ENCODE measurements at places on chromosomes 3 and 15.
A peak's percentile ranks its signal among the peaks of the same experiment; 100 is the strongest.

- no peak for DNase-seq
Measured at GRCh38 chr15:58260725-58261267, 122.6 kb downstream of the AQP9 start.

DNA sequence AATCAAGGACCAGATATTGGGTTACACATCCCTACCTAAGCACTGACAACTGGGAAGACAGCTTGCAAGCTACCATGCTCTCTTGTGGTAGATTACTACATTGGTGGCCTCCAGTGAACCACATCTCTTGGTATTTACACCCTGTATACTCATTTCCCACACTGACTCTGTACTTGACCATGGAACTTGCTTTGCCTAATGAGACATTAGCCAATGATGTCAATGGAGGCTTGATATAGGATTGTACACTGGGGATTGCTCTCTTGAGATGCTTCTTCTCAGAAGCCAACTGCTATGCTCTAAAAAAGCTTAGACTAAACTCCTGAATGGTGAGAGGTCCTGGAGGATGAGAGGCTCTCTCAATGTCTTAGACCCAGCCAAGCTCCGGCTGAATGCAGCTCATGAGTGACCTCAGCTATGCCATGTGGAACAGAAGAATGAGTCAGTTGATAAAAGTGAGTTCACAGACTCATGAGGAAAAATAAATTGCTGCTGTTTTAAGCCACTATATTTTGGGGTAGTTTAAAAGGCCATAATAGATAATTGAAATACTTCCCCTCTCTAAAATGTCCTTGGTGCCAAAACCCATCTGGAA, 61.5 kb upstream of the GALNT15 start:
- no peak for DNase-seq

GRCh38 chr3:2525968-2526367, 427.3 kb downstream of the CNTN4 start:
- DNase-seq = no peak

DNA sequence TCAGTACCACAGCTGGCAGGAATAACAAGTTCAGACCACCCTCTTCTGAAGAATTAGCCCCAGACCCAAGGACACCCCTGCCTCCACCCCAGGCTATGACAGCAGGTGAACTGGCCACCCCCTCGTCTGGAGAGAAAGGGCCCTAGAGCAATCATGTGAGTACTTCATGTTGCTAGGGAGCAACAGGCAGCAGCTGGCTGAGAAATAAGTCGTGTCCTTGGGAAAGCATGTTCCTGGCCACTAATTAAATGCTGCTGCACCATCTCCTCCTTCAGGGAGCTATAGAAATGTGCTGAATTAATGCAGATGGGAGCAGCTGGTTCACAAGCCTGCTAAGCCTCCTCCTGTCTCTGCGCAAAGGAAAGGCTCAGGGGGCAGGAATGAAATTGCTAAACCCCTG, 31.5 kb downstream of the MRPS11 start:
- DNase-seq = no peak

GRCh38 chr3:58528629-58529028, 8.4 kb downstream of the ACOX2 start:
- DNase-seq = no peak

DNA sequence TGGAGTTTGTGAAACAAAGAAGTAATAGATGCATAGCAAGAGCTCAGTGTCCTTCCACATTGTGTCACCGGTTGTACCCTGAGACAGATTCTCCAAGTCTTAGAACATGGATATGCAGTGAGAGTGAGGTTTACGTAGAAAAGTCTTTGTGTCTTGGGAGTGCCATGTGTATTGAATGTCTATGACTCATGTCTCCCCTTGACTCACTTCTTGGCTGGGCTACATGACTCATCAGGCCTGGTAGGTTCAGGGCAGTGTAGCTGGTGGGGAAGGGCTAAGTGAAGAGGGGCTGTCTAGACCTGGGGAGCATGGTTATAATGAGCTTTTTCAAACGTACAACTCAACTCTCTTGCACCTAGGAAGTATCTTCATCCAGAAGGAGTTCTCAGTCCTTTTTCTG, 167.4 kb downstream of the GAP43 start:
- DNase-seq = peak; percentile 45

DNA sequence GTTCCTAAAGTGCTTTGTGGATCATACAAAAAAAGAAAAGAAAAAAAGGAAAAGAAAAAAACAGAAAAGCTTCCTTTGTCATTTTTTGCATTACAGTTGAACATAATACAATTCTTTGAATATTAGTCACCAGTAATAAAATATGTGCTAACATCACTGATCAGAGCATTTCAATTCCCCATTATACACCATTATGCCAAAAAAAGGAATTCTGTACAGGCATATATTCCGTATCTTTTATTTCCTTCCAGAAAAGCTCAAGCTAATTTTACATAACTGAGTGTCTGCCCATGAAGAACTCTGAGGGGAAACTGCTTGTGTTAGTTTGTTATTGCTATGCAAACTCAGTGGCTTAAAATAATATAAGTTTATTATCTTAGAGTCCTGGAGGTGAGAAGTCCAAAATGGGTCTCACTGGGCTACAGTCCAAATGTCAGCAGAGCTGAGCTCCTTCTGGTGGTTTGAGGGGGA, 377.9 kb downstream of the GAP43 start:
- DNase-seq = no peak

GRCh38 chr3:72768936-72769335, 79.3 kb downstream of the SHQ1 start:
- DNase-seq = no peak

- DNase-seq = no peak
Measured at GRCh38 chr3:59997583-59997982, 947.8 kb upstream of the CFAP20DC start.

GRCh38 chr3:108088697-108089096, 2.1 kb downstream of the CD47 start:
- DNase-seq = peak; percentile 46

DNA sequence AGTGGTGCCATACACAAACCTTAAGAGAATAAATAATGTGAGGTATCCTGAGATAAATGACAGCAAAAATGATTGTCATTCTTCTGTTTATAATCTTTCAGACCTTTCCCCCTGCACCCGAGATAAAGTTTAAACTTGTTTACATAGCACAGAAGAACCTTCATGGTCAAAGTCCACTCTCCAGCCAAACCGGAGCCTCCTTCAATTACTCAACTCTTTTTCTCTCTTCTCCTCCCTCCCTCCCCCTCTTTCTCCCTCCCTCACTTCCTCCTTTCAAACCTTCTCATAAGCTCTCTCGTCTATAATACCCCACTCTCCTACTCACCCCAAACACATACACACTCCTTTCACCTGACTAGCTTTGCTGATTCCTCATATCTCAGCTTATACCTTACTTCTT, 198.9 kb downstream of the EFHB start:
- no peak for DNase-seq

GRCh38 chr3:188687389-188687788, 484.4 kb upstream of the TPRG1 start:
- no peak for DNase-seq

DNA sequence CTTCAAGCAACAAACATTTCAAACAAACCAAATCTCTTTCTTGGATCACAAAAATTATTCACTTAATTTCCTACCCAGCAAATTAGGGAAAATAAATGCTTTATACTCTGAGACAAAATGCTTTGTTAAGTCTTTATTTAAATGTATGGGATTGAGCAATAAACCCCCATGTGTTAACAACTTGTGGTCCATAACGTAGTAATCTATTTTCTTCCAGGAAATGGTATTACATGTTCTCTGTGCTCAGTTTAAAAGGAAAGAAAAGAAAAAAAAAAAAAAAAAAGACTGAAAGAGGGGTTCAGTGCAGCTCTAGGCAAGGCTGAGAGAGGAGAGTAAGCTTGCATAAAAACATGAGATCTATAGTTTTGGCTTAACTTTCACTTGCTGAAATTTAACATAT, 102.3 kb downstream of the PIK3CB start:
- no peak for DNase-seq

DNA sequence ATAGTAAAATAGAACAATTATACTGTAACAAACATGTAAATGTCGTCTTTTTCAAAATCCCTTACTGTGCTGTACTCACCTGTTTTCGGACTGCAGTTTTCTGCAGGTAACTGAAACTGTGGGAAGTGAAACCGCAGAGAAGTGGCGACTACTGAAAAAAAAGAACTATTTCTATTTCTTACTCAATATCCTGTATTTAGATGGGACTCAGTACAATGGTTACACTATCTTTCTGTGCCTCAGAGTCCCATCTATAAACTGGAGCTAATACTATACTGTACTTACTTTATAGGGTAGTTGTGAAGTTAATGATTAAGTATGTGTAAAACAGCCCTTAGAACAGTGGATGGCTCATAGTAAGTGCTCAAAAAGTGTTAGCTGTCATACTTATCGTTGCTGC, 14.3 kb upstream of the P2RY12 start:
- no peak for DNase-seq

- DNase-seq = no peak
Measured at GRCh38 chr3:138725116-138725515, 109.6 kb downstream of the PIK3CB start.

GRCh38 chr15:70715840-70716485, 47.4 kb downstream of the UACA start:
- no peak for DNase-seq

- DNase-seq = no peak
Measured at GRCh38 chr3:168250415-168250861, 154.7 kb upstream of the GOLIM4 start.

DNA sequence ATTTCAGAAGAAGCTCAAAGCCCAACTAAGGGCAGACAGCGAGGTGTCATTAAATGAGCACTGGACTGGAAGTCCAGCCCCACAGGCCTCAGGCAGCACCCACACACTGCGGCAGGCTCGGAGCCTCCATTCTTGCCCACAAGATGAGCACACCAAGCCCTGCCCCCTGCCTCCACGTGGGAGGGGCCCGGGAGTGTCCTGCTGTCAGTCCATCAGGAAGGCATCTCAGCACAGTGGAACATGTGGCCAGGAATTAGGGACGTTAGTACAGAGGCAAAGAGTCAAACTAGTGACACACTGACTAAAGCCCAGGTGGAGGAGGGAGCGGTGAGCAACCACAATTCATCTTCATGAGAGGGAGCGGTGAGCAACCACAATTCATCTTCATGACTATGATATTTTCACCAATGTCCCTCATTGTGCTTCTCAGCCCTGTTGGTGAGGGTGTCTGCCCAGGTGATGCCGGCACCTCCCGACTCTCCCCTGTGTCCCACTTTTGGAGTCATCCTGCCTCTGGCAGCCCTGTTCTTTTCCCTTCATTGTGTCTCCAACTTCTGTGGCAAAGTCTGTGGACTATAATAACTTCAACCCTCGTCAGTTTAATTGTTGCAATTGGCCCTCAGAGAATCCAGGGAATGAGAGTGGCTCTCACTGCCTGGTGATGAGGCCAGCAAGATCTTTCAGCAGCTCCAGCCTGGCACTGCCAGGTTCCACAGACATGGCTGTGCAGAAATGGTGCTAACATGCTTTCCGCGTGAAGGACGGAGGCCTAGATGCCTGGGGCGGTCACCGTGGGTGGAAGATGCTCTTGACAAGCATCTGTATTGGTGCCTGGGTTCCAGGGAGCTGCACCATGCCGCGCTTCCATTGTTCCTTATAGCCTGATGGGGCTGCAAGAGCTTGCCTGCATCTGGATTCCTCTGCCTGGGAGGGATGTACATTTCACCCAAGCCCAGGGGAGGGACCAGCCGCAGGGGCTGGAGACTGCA, 23.1 kb upstream of the SKOR1 start:
- DNase-seq = no peak

DNA sequence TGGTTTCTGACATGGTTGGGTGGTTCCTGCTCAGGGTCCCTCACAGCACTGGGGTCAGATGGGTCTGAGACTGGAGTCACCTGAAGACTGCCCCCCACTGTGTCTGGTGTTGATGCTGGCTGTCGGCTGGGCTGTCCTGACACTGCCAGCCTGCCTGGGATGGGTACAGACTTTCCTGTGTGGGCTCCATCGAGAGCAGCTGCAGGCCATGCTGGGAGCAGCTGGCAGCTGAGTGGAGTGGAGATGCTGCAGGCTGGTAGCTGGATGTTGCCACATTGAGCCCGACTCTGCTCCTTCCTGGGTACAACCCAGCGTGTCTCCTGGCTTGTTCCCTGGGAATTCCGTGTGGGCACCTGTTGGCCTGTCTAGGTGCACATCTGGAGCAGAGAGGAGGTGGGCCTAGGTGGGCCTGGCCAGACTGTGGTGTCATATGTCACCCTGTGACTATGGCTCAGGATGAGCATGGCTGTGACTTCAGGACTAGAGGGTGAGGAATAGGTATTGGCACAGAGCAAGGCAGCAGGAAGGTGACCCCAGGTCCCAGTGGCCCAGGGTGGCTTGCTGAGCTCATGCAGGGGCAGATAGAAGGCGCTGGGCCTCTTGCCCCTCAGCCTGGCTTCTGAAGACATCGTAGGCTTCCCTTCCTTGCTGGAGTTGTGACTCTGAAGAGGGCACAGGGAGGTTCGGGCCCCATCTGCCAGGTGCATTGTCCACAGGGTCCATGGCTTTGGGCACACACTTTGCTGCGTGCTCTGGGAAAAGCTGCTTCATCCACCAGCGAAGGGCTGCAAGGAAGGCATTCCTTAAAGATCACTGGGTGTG, 40.0 kb upstream of the PRR23E start:
- DNase-seq = no peak

GRCh38 chr15:80849308-80849707, 70.1 kb downstream of the CEMIP start:
- no peak for DNase-seq

DNA sequence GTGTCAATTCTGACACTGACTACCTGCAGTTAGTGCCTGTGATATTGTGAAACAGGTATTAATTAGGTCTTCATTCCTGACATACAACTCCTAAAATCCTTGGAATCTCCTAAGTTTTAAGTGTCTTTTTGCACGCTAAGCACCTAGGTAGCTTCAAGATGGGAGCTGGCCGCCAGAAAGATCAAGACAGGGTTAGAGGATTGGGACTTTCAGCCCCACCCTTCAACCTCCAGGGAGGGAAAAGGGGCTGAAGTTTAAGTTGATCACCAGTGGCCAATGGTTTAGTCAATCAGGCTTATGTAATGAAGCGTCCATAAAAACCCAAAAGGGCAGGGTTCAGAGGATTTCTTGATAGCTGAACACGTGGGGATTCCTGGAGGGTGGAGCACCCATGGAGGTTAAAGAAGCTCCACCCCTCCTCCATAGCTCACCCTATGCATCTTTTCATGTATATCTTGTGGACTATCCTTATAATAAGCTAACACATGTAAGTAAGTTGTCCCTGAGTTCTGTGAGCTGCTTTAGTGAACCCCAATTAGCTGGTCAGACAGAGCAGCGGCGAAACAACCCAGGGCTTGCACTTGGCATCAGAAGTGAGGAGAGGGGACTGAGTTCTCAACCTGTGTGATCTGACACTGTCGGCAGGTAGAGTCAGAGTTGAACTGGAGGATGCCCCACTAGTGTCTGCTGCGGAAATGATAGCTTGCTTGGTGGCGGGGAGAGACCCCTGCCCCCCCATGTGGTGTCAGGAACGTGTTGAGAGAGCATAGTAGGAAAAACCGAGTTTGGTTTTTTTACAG, 12.8 kb upstream of the SRP14 start:
- no peak for DNase-seq
